ENCODE measurements at places on chromosomes 5 and 9.

- peak; percentile 79 for DNase-seq
These were observed 103.6 kb upstream of the CHD1 start for GRCh38 chr5:99032234-99033013.

DNA sequence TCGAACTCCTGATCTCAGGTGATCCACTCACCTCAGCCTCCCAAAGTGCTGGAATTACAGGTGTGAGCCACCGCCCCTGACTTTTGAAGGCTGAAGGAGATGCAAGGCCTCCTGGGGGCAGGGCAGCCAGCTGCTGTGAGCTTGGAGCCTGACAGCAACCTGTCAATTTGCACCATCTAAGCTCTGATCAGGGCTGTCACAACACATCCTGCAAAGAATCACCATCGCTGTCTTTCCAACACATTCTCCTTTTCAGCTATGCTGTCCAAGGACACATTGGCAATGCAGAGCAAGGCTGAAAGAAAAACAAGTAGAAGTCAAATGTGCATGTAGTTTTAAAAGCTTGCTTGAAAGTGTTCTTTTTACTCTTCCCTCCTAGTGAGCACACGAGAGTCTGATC lies 54.6 kb downstream of the GNA14 start:
- no peak for DNase-seq

DNA sequence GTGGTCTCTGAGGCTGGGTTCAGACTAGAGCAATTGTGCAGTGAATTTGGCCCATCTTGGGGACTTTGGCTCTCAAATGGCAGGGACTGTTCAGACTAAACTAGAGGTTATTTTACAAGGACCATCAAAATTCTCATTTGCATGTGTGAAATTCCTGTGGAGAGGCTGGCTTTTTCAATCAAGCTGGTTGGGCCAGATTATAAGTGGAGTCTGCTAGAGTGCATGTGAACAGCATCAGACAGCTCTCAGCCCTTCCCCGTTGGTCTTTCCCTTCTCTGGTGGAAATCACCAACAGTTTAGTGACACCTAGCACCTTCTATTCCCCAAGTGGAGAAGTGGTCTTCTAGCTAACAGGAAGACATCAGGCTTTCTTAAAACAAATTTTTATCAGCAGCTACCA lies 301.3 kb downstream of the CWC27 start:
- no peak for DNase-seq

DNA sequence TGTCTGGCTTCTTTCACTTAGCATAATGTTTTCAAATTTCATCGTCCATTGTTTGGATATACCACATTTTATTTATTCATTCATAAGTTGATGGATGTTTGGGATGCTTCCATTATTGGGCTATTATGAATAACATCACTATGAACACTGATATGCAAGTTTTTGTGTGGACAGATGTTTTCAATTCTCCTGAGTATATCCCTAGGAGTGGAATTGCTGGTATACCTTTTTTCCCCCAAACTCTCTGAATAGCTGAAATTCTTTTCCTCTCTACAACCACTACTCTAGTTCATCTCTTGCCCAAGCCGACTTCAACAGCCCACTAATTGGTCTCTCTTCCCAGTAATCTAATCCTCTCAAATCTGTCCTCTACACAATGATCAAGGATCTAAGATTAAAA lies 4.7 kb upstream of the ZFR start:
- DNase-seq: no peak

GRCh38 chr5:16558984-16559629 lies 57.7 kb downstream of the RETREG1 start:
- no peak for DNase-seq

DNA sequence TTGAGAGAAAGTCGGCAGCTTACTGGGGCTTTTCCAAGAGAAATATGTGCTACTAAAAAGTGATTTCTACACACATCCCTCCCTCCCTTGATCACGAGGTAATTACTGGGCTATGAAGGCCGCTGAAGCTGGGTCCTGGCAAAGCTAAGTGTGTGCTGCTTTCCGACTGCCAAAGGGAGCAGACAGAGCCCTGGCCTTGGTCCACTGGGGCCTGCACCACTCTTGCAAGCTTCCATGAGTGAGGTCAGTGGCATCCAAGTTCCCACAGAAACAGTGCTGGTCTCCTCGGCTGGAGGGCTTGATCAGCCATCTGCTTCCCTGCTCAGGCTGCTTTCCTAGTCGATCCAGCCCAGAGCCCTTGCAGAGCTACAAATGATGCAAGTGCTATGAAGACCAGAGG lies 154.8 kb upstream of the LHFPL2 start:
- peak; percentile 57 for DNase-seq

- DNase-seq: no peak
These were observed 126.0 kb downstream of the MLLT3 start for GRCh38 chr9:20496328-20496727.

DNA sequence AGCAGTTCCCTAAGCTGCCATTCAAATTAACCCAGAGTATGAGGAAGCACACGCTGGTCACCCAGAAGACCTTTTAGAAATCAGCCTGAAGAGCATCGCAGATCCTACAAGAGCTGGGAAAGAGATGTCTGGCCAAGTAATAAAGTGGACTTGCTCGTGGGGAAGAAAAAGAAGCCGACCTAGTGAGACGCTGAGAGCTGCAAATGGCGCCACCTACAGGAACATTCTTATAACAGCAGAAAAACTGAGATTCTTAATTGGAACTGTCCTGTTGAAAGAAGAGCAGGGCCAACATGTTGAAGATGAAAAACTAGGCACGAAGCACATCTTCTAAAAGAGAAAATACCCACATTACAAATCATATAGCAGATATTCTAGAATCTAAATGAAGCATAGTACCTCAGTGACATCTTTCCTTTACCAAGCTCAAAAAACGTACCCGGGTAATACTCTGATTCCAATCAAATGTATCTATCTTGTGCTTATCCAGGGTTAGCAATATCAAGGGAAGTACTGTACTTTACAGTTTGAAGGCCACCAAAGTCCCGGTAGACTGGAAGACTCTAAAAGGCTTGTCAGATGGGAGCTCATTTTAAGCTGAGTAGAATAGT lies 3.9 kb upstream of the GNAQ start:
- peak; percentile 72 for DNase-seq

GRCh38 chr9:34642679-34643078 lies 3.8 kb upstream of the GALT start:
- DNase-seq: no peak

DNA sequence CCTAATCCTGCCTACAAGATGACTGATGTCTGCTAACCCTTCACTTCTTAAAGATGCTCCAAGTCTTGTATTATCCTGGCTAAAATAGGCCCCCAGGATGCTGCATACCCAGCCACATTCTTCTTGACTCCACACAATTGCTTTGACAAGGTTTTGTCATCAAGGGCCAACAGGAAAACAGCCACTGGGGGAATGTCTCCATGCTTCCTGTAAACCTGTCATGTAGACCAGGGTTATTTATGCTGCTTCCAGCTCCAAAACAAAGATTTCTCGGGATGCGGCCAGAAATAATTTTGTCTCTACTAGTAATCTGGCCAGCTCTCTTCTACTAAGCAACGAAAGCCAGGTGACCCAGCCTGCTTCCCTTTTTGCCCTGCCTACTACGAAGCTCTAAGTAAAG lies 53.8 kb downstream of the SHB start:
- no peak for DNase-seq

- DNase-seq: no peak
These were observed 141.3 kb upstream of the NFIB start for GRCh38 chr9:14455243-14455642.

GRCh38 chr5:177353093-177353492 lies 1.6 kb upstream of the LMAN2 start:
- no peak for DNase-seq

DNA sequence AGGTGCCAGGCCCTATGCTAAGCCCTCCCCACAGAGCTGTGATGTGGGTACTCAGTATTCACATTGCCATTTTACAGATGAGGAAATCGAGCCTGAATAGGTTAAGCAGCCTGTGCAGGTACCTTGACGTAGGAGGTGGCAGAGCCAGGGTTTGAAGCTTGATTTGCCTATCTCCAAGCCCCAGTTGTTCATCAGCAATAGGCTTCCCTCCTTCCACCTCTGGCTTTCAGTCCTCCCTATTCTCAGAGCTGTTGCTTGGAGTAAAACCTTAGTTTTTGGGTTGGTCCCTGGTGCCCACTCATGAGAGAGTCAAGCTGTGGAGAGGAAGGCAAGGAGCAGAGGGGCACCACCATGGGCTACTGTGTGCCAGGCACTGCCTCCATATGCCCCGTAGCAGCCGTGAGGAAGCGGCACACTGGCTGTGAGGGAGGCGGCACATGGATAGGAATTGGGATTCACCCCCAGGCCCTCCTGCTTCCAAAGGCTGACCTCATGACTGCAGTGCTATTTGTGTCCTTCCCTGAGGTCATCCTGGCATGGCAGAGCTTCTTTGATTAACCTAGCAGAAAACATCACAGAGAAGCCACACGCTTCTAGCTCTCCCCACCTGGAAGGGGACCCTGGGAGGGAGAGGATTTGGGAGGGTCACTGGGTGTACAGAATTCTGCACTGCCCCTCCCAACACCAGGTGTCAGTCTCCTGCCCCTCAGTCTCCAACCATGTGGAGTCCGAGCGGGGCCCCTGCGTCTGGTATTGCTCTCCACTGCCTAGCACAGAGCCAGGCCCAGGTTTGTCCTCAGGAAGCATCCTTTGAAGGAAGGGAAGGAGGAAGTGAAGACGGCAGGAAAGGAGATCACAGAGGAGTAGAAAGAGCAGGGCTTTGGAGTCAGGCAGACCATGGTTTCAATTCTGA lies 109.8 kb downstream of the RGS3 start:
- no peak for DNase-seq

DNA sequence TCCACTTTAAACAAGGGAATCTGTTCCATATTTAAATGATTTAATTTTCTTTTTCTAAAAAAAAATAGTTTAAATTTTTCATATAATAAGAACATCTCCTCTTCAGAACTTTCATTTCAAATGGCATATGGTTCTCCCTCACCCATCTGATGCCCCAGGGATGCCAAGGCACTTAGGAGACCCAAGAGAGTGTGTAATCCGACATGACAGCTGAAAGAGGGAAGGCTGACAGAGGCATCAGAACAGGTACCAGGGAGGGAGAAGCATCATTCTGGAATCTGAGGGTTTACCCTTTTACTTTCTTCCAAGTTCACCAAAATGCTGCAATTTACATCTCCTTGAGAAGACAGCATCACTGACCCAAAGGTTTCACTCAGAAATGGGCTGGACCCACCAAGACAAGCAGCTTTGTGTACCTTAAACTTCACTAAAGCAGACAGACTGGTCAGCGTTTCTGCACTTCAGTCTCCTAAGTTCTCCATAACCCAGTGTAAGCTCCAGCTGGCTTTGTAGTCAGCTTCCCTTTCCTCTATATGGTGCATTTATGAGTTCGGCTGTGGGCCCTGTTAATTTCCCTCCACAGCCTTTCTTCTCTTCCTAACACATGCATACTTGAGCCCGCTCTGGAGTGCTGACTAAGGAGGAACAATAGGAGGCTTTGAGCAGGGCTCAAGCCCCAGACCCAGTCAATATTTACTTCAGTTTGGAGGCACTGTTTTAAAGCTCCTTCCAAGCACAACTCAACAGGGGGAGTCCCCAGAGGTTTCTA lies 17.7 kb downstream of the EFNA5 start:
- DNase-seq: no peak

- no peak for DNase-seq
These were observed 75.4 kb upstream of the ANKH start for GRCh38 chr5:14946815-14947620.
